Thyroid gland (tissue), 4 donors: ENCODE measurements at places on chromosomes 6 and 20. TPM values are rescaled to one million over a fixed set of nuclear protein-coding genes. Genes with fewer than 3 reads are reported as not detected.

SYCP2L gene
- total RNA-seq = 4.5 TPM

NKX2-4 gene
- total RNA-seq = not detected

MACROD2 gene
- total RNA-seq = 10.5 TPM

FOXA2 gene
- total RNA-seq = 15.5 TPM

DNA sequence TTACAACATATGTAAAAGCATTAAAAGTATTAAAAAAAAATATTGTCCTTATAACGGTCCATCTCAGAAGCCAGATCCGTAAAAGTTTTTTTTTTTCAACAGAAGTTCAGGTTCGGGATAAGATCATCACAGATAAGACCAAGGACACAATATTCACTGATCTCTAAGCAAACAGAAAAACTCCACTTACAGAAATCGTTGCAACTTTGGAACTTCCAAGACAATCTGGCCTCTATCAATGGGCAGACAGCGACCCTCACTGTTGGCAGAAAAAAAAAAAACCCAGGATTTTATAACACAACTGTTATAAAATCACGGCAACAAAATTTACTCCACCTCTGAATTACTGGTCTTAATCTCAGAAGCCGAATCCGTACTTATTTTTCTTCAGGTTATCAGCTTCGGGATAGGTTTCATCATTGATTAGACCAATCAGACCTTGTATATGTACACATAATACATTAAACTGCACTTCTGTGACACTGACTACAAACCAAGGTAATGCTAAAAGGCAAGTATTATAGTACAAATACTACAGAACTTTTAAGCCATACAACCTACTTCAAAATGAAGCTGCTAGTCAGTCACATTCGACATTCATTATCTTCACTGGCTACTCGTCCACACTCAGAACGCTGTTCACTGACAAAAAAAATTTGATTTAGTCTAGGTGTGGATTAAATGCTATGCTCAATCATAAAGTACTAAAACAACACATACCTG is 34.7 kb upstream of the SYNCRIP start:
- peak overlapping the region; percentile 91 for H3K27ac ChIP-seq
- H3K4me3 ChIP-seq = peak overlapping the region; percentile 95
- no peak for DNase-seq
- H3K36me3 ChIP-seq = peaks cover 5% of the 10 kb centered on the region
- H3K4me1 ChIP-seq = peaks cover 21% of the 10 kb centered on the region
- H3K27me3 ChIP-seq = no peaks in the 10 kb centered on the region

GRCh38 chr20:41615110-41615509 is 3.1 kb downstream of the CHD6 start:
- H3K27ac ChIP-seq = no peak overlapping the region
- no peak for DNase-seq
- no peaks in the 10 kb centered on the region for H3K36me3 ChIP-seq
- H3K4me3 ChIP-seq = no peak overlapping the region
- H3K4me1 ChIP-seq = peaks cover 29% of the 10 kb centered on the region
- no peaks in the 10 kb centered on the region for H3K27me3 ChIP-seq

GRCh38 chr6:148530394-148530953 is 187.8 kb downstream of the SASH1 start:
- peaks cover 63% of the 10 kb centered on the region for H3K36me3 ChIP-seq
- no peak overlapping the region for H3K4me3 ChIP-seq
- no peaks in the 10 kb centered on the region for H3K27me3 ChIP-seq
- no peak for DNase-seq
- peak overlapping the region; percentile 20 for H3K27ac ChIP-seq

- H3K4me1 ChIP-seq = peaks cover 10% of the 10 kb centered on the region
- H3K36me3 ChIP-seq = no peaks in the 10 kb centered on the region
- no peaks in the 10 kb centered on the region for H3K27me3 ChIP-seq
Observed at GRCh38 chr20:50655311-50655880, 35.9 kb downstream of the RIPOR3 start.

GRCh38 chr6:32742374-32742773 is 1.2 kb downstream of the HLA-DQA2 start:
- no peak for DNase-seq
- no peak overlapping the region for H3K4me3 ChIP-seq
- no peak overlapping the region for H3K27ac ChIP-seq
- no peaks in the 10 kb centered on the region for H3K4me1 ChIP-seq

DNA sequence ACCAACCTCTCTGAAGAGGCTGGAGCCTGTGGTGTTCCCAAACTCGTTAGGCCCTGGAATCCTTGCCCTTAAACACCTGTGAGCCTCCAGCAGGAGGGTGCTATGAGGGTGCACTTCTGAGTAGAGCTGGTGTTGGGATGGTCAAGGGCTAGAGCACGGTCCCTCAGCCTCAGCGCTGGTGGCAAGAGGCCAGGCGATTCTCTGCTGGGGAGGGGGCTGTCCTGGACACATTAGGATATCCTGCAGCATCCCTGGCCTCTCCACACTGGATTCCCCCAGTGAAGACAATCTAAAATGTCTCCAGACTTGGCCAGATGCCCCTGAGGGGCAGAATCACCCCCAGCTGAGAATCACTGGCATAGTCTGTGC is 157.8 kb downstream of the SYCP2 start:
- no peak overlapping the region for H3K4me3 ChIP-seq
- no peaks in the 10 kb centered on the region for H3K36me3 ChIP-seq
- H3K4me1 ChIP-seq = no peaks in the 10 kb centered on the region
- no peak for DNase-seq

DNA sequence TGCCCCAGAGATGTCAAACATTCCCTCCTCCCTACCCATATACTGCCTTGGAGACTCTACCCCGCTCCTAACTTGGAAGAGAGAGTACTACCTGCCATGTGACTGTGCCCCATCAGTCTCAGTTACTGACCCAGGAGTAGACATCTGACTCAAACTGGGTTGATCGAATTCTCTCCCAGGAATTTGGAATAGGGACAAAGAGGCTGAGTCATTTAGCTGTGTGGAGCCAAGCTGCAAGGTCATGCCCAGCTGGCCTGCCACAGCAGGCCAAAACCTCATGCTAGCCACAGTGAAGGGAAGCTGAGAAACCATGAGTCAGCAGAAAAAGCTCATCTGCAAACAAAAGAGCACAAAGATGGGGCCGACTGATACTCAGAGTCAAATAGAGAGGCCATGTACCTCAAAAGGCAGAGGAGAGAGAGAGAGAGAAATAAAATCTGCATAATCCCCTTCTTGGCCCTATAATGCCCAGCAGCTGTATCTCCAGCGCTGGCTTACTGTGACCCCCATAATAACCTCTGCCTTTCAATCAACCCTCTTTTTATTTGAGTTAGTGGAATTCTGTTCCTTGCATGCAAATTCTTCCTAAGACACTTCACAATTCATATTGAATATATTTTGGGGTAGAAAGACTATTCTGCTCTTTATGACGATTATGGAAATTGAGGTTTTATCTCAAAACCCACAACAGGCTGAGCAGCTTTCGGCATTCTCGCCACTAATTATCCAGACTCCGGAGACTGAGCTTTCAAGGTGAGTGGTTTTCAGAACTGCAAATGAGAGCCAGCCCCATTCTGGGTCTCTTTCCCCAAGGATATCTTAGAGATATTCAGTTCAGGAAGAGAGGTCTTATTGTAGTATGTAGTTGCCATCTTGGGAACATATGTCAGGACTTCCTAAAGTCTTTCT is 21.4 kb upstream of the AKIRIN2 start:
- no peaks in the 10 kb centered on the region for H3K27me3 ChIP-seq
- no peaks in the 10 kb centered on the region for H3K36me3 ChIP-seq
- H3K27ac ChIP-seq = peak overlapping the region; percentile 14
- peaks cover 10% of the 10 kb centered on the region for H3K4me1 ChIP-seq
- no peak overlapping the region for H3K4me3 ChIP-seq
- peak; percentile 81 for DNase-seq

- H3K36me3 ChIP-seq = no peaks in the 10 kb centered on the region
- H3K4me1 ChIP-seq = peaks cover 9% of the 10 kb centered on the region
- H3K27me3 ChIP-seq = no peaks in the 10 kb centered on the region
Observed at GRCh38 chr6:168045706-168046620, 33.0 kb downstream of the FRMD1 start.
